Colonic mucosa (tissue), 4 donors: ENCODE measurements at places on chromosomes 4 and X. TPM values are rescaled to one million over a fixed set of nuclear protein-coding genes. Genes with fewer than 3 reads are reported as not detected.

CT45A3 gene
- total RNA-seq = not detected

EDA gene
- total RNA-seq = 1.9 TPM

DNA sequence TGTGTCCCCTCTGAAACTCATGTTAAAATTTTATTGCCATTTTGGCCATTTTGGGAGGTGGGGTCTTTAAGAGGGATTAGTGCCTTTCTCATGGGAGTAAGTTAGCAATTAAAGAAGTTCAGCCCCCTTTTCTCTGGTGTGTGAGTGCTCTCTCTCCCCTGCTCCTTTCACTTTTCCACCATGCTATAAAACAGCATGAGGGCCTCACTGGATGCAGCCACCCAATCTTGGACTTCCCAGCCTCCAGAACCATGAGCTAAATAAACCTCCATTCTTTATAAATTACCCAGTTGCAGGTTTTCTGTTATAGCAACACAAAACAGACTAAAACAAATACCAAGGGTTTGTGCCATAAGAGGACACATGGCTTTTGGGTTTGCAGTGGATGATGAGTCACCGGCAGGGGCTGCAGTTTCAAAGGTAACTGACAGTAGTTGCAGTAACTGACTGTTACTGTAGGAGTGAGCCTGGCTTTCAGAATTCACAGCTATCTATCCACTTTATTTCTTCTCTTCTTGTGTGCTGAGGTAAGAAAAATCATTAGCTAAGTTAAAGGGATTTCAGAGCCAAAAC, 121.5 kb downstream of the PPEF1 start:
- no peak for DNase-seq

DNA sequence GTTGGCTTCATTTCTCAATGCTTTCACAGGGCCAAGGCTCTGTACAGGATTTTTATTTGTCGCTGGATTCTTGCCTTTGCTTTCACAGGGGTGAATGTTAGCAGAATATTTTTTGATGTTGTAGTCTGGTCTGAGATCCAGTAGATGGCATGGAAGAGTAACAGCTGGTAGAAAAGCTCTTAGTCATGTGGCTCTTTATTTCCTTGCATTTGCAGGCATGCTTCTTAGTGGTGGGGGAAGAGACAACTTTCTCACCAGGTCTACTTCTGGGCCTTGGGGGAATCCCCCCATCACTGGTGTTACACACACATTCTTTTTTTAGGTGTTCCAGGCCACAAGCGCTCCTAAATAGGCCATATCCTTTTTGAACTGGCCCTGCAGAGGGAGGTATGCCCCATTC, 58.2 kb upstream of the DKK2 start:
- DNase-seq = no peak

ANK2 gene
- 4.6 TPM for total RNA-seq

DNA sequence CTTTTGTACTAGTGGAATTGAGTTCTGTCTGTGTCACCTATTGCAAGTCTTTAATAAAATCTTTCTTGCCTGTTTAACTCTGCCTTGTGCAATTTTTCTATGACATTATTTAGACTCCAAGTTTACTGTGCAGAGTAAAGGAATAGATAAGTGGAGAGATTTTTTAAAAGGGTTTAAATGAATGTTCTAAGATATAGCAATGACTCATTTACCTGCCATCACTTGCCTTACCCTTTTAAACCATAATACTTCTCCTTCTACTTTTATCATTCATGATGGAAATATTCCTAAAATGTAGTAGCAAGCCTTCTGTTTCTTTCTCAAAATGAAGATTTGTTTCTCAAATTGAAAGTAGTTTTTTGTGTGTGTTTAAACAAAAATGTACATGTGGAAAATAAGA, 782.8 kb upstream of the MAGEB2 start:
- DNase-seq = no peak

WNK3 gene
- 0.12 TPM for total RNA-seq

GRCh38 chr4:167587361-167587760, 353.1 kb upstream of the SPOCK3 start:
- DNase-seq = no peak

GRCh38 chrX:16185725-16186136, 18.4 kb downstream of the MAGEB17 start:
- no peak for DNase-seq

ZDHHC9 gene
- total RNA-seq = 41.5 TPM

F8A2 gene
- not detected for total RNA-seq

VSIG4 gene
- 14.1 TPM for total RNA-seq

DNA sequence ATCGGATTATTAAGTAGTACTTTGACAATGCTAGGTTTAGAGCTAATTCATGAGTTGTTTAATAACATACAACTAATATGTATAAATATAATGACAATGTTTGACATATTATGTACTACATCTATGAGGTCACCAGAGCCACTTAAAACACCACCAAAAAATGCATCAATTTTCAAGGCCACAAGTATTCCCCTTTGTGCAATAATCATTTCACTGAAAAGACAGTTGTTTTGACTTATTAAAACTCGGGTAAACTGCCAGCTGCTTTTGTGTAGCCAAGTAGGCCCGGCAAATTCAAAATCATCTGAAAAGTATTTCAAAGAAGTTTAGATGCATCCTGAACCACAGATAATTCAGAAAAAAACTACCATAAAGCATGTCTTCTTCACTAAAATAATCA, 48.7 kb downstream of the CLOCK start:
- DNase-seq = no peak

DNA sequence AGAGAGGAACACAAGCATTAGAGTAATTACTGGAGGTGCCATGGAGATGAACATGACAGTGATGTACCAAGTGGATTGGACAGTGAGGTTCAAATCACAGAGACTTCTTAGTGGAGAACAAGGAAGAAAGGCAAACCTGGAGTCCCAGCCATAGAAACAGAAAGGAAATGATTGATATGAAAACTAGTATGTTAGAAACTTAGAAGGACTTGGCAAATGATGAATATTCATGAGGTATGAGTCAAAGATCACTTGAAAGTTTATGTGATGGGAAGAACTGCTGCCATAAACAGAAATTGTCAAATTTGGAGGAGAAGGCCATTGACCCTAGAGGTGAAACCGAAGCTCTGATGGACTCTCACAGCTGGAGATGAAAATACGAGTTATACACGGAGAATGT, 88.2 kb downstream of the PHOX2B start:
- DNase-seq = no peak

GNRHR gene
- not detected for total RNA-seq

GRCh38 chr4:137608085-137608484, 75.8 kb upstream of the PCDH18 start:
- no peak for DNase-seq

GRCh38 chr4:53189011-53189410, 176.8 kb downstream of the SCFD2 start:
- no peak for DNase-seq

CCSER1 gene
- total RNA-seq = 11.2 TPM

PDCL2 gene
- not detected for total RNA-seq
